ENCODE measurements at places on chromosomes 4 and X.

DNA sequence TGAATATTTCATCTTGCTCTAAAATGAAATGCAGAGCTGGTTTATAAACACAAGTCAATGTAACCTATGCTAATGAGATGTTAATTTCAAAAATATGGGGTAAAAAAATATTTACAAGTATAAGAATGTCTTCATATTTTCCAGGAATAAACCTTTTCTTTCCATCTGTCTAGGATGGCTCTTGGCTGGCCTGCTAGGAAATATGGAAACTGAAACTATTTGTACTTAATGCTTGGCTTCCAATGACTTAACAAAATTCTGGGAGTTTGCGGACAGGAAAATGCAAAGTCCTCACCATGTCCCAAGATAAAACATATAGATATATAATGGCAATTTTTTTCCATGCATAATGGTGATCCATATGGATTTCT, 168.1 kb downstream of the SCFD2 start:
- DNase-seq: no peak

GRCh38 chrX:12570859-12571501, 220.2 kb upstream of the PRPS2 start:
- no peak for DNase-seq

DNA sequence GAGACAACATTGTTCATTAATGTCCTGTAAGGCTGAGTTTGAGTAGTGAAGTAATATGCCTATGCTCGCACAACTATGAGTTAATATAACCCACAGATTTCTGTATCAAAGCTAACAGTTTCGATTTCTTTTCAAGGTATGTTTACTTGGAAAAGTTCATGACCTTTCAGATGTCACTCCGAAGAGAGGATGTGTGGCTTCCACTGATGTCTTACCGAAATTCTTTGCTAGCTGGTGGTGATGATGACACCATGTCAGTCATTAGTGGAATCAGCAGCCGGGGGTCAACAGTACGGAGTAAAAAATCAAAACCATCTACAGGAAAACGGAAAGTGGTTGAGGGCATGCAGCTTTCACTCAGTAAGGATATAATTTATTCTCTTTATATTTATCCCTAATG, 124.9 kb downstream of the STAG2 start:
- DNase-seq: no peak

DNA sequence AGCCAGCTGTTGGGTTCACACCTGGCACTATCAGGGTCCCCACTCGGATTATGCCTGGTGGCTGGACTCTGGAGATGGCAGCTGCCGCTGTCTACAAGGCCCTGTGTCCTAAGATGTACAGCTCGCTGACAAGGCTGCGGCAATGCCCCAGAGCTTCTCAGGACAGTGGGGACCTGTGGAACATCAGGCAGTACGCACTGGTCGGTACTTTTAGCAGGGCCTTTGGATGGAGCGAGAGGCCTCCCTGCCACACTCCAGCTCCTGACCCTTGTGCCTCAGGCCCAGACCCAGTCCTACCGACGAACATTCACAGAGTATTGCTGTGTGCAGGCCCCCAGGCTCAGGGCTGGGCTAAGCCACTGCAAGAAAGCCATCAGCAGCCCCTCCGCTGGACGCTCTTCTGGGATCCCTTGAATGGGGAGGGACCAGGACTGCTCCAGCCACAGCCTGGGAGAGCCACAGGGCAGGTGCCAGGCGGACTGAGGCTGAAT, 45.7 kb upstream of the HMX1 start:
- no peak for DNase-seq

DNA sequence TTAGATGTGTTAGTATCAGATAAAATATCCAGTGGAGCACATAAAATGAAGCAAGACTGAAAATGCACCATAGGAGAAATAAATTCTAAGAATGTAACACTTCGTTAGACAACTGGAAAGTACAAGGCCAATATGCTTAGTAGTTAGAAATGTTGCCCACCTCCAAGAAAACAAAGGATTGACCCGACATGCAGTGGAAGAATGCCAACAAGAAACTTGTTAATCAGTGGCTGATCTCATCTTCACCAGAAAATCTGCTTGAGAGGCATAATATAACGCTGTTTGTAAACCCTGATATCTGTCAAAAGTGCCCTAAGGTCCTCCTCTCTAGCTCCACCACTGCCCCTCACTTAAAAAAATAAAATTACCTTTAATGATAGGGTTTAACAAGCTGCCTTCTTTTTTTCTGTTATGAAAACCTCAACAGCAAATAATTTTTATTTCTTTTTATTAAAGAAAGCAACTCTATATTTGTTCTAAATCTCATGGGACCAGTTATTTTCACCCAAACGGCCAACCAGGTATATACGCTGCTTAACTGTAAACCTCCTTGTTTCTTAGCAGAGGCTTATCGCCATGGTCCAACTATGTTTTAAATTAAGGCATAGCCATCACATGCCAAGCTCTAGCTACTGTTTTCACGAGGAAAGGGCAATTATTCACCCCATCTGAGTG, 1.8 kb downstream of the RASGEF1B start:
- DNase-seq: no peak

- DNase-seq: no peak
Observed at GRCh38 chr4:148962539-148963290, 520.5 kb upstream of the NR3C2 start.

DNA sequence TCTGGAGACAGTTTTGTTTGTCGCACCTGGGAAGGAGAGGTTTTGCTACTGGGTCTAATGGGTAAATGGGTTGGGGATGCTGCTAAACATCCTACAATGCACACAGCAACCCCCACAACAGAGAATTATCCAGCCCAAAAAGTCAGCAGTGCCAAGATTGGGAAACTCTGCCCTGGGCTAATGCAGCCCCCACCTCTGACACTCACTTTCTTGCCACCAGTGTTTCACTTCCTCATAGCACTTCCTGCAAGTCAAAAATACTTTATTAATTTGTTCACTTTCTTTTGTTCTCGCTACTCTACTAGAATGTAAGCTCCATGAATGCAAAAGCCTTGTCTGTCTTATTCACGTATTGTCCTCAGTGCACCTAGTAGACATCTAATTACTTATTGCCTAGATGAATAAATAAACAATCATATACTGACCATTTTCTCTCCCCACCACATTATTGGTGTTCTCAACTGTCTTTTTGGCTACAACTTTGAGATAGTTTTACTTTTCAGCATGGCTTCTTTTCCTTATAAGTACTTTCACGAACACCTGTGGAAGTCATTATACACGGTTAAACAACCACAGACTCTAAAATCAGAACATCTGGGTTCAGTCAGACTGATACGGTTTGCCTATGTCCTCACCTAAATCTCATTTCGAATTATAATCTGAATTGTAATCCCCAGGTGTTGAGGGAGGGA, 82.0 kb upstream of the PITX2 start:
- no peak for DNase-seq

DNA sequence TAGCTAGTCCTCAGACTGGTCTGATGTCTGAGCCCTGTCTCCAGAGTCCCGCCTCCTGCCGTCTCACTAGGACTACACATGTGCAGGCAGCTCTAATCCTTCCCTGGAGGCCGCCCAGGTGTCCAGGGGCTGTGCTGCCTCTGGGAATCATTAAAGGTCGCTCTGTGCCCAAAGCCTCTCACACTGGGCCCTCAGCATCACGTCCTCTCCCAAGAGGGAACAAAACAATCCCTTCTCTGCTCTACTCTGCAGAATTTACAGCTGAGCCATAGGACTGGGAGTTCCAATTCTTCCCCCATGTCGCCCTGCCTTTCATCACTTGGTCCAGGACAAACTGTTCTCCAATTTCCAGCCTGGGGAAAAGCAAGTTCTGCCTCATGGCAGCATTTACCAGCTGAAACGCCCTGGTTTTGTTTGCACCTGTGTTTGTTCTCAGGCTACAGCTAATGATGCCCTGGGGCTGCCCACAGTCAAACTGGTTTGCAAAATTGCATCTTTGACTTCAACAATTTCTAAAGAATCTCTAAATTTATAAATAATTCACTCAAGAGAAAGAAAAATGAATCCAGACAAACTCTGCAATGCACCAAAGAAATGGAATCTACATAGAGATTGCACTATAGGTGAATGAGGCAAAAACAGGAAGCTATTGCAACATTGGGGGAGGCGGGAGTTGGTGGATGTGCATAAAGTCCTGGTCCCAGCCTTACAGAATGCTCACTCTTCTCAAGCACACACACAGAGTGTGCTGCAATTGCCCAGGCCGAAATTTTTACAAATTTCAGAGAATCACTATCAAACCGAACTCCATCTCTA, 7.2 kb upstream of the MRFAP1 start:
- no peak for DNase-seq

DNA sequence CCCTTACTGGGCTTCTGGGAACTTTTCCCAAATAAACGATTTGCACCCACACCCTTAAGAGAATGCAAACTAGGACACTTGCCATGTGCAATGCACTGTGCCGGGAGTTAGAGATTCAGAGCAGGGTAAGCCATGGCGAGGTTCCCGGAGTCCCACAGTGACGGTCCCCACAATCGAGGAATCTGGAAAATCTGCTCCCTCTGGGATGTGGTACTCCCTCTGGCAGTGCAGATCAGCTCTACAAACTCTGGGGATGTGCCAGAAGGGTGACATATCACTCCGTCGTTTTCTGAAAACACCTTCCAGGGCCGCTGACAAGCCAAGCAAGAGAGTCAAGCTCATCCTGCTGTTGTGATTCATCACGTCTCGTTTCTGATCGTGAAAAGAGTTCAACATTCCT, 537.5 kb downstream of the BCOR start:
- no peak for DNase-seq

DNA sequence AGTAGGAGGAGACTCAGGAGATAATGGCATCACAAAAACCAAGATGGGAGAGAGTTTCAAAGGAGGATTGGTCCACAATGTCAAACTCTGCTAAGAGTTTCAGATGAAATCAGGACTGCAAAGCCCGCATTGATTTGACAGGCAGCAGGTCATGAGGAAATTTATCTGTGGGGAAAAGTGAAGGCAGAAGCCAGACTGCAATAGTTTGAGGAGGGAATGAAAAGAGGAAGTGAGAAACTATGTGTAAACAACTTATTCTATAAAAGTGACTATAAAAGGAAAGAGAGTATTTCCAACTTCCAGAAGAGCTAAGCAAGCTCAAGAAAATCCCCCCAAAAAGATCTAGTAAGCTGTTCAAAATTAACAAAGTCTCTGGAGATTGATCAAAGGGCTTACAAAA, 66.3 kb upstream of the DGKK start:
- no peak for DNase-seq

DNA sequence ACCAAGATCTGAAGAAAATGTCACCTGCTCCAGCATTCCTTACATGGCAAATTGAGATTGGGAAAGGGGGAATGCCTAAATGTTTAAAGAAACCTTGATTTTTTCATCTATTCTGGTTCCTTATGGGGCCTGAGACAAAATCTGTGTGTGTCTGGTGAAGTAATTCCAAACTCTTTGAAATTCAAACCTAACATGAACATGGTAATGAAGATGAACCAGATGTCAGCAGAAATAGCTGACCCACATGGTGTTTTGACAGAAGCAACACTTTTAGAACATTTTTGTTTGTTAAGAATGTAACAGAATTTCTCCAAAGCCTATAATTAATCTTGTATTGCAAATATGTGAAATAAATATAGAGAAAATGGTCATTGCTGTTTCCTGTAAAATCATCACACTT, 133.0 kb downstream of the PARM1 start:
- DNase-seq: no peak
